ENCODE measurements at places on chromosomes 11 and 22.

GRCh38 chr11:19605520-19606371 is 106.9 kb upstream of the NAV2 start:
- DNase-seq = peak; percentile 88

DNA sequence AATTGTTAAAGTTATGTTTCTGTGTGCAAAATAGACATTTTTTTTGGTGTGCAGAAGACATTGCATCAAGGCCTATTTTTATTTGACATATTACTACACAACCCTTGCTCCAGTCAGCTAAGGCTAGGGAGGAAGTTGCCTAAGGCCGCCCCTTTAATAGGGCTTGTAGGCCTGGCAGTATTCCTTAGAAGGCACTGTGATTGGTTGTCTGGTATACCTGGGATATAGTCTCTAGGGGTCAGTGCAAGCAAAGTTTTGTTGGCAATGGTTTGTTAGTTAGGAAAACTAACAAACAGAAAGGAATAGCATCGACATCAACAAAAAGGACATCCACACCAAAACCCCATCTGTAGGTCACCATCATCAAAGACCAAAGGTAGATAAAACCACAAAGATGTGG is 16.9 kb downstream of the CCDC15 start:
- DNase-seq = peak; percentile 3

- DNase-seq = peak; percentile 37
These were observed 218.2 kb upstream of the CCDC179 start for GRCh38 chr11:23078289-23078971.

- no peak for DNase-seq
These were observed 1098.6 kb upstream of the CCDC90B start for GRCh38 chr11:84384731-84385130.

GRCh38 chr22:42353883-42354727 is 78.1 kb downstream of the NFAM1 start:
- no peak for DNase-seq

DNA sequence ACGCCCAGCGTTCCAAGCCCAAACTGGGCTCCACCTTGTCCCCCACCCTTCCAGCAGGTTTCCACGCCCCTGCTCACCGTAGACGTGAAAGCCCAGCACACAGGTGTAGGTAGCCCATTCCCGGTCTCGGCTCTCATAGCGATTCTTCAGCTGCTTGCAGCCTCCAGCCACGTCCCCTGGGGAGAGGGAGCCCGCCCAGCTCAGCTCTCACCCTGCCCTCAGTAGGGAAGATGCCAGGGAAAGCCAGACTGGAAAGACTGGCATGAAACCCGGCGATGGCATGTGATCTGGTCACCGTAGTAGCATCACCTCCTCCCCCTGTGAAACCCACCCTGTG is 1.4 kb upstream of the MTA2 start:
- no peak for DNase-seq

DNA sequence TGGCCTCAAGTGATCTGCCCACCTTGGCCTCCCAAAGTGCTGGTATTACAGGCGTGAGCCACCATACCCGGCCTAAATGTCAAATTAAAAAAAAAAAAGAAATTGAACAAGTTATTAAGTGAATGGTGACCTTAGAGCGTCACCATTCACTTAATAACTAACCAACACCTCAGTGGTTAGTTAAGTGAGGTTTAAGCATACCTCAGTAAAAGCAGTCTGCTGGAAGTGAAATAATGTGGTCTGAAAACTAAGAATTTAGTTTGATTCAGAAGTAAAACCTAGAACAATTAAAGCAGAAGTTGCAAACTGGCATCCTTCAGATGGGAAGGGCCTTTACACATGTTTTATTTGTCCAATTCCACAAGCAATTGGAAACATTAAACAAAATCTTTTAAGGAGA is 71.5 kb downstream of the FCHSD2 start:
- DNase-seq = no peak

GRCh38 chr11:57424792-57425564 is 1.9 kb downstream of the SLC43A3 start:
- peak; percentile 80 for DNase-seq

DNA sequence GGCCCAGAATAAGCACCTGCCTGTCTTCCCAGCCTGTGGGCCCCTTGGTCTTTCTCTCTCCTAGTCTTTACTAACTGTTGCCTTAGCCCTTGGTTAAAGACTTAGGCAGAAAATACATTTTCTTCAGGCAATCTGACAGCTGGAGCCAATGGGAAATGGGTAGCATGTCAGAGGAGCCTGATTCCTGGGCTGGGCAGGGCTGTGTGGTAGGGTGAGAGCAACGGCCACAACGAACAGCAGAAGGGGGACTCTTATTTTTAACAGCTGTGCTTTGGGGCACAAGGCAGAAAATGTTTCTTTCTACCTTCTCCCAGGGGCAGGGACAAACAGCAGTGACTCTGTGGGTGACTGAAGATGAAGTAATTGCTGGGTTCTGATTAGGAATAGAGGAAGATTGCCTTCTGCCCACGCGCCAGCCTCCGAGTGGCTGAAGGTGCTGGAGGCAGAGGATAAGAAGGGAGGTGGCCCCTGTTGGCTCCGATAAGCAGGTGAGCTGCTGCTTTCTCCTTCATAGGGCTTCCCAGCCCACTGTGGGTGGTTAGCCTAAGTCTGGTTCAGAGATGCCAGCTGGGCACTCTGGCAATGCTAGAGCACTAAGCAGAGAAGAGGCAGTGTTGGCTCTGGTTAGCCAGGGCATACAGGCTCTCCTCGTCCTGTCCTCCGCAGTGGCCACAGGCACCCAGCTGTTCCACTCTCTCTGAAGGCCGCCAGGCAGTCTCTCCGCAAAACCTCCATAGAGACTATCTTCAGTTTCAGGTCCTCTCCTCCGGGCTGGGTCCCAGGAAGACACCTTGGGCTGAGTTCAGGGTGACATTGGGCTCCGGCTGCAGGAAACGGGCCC is 1.5 kb downstream of the YPEL4 start:
- no peak for DNase-seq

- DNase-seq = no peak
These were observed 470.5 kb downstream of the MIAT start for GRCh38 chr22:27127911-27128310.

GRCh38 chr11:116376547-116376946 is 396.2 kb downstream of the BUD13 start:
- no peak for DNase-seq

GRCh38 chr22:27108425-27109114 is 451.2 kb downstream of the MIAT start:
- DNase-seq = no peak

GRCh38 chr11:102341844-102342318 is 5.1 kb upstream of the BIRC2 start:
- peak; percentile 56 for DNase-seq

DNA sequence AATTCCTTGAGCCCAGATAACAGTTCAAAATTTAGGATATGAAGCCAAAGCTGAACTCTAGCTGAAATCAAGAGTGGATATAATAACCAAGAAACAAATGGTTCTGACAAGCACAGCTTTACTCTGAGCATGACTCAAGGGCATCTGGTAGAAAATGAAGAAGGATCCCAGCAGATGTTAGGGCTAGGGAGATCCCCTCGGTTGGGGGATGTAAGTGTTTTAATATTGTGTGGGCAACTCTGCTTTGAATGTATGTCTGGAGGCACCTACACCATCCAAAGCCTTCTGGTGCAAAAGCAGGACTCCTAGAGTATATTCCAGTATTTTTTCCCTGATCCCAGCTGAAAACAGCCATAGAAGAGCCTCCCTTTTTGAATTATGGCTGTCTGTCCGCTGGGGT is 61.7 kb downstream of the FLI1 start:
- no peak for DNase-seq

DNA sequence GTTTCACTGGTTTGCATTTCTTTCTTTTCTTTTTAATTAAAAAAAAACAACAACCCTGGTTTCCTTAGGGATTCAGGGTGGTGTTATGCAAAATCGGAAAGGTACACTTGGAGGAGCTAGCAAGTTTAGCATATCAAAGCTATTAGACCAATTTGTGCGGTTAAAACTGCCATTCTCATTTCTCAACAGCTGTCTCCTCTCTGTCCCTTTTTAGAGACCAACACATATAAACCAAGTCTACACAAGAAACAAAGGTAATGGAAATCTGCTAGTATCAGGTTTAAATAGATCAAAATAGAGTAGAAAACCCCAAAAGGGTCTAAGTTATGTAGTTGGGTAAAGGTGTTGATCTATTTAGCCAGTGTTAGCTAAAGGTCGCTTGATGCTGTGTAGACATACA is 1.7 kb upstream of the SESN3 start:
- DNase-seq = no peak

- no peak for DNase-seq
These were observed 30.4 kb downstream of the TBCEL start for GRCh38 chr11:121054266-121054665.

DNA sequence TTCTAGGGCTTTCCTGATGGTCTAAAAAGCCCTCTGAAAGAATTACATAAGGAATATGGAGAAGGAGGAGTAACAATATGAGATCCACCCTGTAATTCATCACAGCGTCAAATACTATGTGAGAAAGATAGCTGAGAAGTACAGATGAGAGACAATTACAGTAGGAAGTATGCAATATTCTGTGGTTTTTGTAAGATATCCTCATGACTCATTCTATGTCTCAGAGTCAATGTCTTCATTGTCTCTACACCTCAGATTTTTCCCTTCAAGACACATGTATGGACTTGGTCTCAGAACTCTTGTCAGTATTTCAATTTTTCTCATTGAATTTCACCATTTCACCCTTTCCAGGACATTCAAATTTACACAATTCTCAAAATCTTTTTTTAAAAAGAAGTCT is 343.3 kb upstream of the CTSC start:
- no peak for DNase-seq

GRCh38 chr11:125680747-125681146 is at the start of gene ACRV1:
TSS of gene ACRV1 (minus strand) at chr11:125680847. CDS start at chr11:125680780, 67 bp downstream.
- no peak for DNase-seq

DNA sequence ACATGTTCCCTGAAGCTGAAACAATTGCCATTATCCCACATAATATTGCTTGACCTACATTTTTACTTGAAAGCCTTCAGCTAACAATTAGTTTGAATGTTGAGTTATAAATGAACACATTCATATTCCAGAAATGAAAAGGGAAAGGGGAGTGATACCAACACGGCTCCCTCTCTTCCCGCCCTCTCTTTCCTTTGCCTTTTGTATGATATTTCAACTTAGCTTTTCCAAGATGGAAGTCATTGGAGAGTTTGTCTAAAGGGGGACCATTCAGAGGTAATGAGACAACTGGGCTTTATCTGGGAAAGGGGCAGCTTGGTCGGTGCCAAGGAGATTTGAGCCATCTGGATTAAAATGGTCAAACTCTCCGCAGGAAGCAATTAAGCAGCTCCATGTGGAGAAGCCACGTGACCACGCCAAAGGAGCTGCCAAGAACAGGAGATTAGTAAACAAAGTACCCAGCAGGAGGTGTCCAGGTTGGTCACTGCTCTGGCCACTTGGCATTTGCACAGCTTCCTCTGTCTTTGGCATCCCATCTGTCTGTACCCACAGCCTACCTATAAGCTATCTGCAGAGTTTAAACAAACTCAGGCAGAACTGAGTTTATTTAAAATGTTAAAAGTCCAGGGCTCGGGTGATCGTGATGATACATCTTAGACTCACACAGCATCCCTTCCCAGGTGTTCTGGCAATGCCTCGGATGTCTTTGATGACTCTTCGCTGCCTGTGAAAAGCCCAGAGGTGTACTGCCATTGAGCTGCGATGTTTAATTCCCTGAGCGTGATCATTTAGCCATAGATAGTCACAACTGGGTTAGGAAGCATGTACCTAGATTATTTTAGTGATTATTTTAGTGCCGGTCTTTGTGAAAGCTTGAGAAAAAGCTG is 735.9 kb downstream of the NTM start:
- no peak for DNase-seq

DNA sequence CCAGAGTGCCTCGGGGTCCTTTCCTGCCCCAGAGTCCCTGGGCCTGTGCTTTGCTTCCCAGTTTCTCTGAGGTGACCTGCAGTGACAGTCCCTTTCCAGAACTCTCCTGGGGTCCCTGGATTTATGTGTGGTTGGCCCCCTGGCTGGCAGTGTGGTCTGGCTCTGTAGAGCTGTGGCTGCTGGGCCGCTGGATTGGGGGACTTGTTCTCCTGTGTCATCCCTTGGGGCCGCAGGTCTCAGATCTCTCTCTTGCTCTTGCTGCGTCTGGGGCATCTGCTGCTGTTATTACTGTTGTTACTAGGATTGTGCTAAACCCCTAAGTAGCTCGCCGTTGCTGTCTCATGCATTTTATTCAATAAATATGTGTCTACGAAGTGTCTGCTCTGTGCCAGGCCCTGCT is 31.9 kb downstream of the FAM83F start:
- DNase-seq = no peak

- DNase-seq = no peak
These were observed 16.9 kb upstream of the MUC2 start for GRCh38 chr11:1057806-1058205.

DNA sequence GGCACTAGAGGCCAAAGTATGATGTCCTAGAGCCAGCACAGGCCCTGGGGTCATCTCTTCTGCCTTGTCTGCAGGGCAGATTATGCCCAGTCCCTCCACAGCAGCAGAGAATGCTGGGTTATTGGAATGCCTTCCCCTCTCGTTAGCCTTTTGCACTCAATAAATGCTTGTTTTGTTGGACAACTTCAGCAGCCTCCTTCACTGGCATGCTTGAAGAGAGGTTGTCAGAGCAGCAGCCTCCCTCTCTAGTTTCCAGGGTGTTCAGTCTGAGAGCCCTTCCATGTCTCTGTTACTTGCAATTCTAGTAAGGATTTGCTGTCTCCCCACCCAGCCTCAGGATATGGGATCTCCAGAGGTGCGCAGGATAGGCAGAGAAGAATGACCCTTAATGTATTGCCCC is 82.9 kb downstream of the PKNOX2 start:
- DNase-seq = no peak

DNA sequence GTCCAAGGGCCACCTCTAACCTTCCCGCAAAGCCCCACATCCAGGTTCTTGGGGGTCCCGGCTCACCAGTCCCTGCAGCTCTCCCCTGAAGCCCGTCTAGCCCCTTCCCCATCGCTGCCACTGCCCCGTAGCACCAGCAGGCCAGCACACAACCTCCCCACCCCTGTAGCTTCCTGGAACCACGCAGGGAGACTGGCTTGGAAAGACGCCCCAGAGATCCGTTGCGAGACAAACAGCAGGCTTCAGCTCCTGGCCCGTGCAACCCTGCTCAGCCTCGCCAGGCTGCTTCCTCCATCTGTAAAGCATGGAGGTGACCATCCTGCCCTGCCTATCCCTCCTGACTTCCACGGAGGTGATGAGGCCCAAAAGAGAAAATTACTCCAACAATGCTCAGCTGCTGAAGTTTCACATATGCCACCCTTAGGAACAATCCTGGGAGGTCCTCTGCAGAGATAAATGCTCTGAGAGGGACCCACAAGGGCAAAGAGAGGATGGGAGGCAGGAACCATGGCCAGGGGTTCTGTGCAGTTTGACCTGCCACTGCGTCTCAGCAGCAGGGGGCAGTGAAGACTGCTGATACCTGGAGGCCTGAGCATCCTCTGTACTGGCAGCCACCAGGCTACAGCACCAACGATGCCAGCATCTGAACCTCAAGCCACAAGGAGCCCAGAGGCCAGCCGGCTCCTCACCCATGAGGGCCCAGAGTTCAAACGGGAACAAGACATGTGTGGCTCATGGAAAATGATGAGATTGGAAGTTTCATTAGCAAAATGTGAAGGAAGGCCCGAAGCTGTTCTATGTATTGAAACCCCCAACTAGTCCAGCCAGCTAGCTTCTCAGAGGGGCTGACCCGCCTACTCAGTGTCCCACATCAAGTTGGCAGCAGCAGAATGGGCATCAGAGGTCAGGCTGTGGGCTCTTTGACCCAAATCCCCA is 16.1 kb downstream of the DGCR2 start:
- DNase-seq = no peak
